ENCODE measurements at places on chromosomes 5 and 9.

GRCh38 chr5:155258161-155258560 lies 244.6 kb downstream of the KIF4B start:
- no peak for DNase-seq

DNA sequence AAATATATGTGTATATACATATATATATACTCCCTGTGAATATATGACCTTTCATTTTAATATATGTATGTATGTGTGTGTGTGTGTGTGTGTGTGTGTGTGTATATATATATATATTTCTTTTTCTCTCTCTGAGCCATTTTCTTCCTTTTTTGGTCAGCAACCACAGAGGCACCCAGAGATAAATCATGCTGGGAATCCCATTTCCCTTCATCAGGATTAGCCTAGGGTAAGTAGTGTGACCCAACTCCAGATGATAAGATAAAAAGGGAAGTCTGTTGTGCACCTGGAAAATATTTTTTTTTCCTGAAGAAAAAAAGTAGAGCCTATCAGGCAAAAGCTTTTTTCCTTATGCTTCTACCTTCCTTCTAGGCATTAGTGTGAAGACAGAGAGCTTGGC lies 25.4 kb upstream of the SUB1 start:
- no peak for DNase-seq

GRCh38 chr5:149585910-149586309 lies 4.6 kb downstream of the ARHGEF37 start:
- no peak for DNase-seq

GRCh38 chr5:168377525-168377924 lies 86.1 kb downstream of the WWC1 start:
- no peak for DNase-seq

- DNase-seq, result no peak
Measured at GRCh38 chr5:41457094-41457493, 53.3 kb downstream of the PLCXD3 start.

- DNase-seq, result no peak
Measured at GRCh38 chr9:108582726-108583125, 273.1 kb downstream of the ACTL7B start.

DNA sequence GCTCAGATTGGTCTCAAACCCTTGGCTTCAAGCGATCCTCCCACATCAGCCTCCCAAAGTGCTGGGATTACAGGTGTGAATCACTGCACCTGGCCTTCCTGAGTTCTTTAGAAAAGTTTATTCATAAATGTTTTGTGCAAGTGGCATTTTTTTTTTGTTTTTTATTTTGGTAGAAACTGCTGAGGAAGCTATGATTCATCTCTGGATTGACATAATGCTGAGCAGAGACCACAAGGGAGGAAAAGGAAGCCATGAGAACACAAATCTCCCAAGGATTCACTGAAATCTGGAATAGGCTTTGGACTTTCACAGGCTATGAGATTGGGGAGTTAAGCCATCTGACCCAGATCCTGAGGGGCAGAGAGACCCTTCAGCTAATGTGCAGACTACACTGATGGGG lies 3.4 kb upstream of the SLC46A2 start:
- no peak for DNase-seq

DNA sequence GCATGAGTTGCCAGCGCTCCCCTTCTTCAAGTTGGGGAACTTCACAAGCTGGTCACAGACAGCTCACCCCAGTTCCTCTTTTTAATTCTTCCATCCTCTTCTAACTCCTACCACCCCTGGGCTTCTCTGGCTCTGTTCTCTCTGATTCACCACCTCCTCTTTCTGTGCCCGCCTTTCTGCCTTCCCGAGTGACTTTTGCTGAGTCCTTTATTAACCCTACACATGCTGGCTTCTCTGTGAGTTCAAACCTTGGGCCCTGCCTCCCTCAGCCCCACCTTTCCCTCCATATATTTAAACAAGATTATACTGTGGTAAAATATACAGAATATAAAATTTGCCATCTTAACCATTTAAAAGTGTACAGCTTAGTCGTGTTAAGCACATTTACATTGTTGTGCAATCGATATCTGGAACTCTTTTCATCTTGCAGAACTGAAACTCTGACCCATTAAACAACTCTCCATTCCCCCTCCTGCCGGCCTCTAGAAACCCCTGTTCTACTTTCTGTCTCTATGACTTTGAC lies 32.0 kb downstream of the SLC46A2 start:
- DNase-seq, result no peak

GRCh38 chr9:130872093-130872492 lies 24.5 kb downstream of the QRFP start:
- no peak for DNase-seq

DNA sequence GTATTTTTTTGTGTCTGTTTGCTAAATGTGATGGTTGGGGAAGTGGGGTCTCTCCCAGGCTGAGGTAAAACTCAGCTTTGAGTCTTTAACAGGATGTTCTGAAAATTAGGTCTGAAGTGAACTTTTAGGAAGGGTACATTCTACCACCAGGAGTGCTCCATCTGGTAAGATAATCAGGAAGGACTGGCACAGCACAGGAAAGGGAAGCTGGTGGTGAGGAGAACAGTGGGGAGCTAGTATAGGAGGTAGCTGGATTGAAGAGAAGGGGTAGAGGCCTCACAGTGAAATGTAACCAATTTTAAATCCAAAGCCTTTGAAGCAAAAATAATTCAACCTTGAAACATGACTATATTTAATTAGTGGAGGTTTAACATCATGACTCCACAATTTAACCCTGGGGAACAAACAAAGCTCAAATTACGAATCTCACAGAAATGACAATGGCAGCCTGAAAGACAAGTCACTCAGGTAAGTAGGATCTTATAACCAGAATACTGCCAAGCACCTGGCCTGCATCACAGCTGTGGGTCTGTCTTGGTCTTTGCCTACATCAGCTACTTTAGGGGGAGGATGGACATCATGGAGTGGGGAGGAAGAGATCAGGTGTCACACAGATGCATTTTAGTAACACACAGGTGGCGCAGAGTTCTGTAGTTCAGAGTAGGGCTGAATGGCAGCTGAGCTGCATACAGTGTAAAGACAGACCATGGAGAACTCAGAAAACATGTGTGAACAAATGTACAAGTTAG lies 445.3 kb downstream of the DMRT2 start:
- no peak for DNase-seq

DNA sequence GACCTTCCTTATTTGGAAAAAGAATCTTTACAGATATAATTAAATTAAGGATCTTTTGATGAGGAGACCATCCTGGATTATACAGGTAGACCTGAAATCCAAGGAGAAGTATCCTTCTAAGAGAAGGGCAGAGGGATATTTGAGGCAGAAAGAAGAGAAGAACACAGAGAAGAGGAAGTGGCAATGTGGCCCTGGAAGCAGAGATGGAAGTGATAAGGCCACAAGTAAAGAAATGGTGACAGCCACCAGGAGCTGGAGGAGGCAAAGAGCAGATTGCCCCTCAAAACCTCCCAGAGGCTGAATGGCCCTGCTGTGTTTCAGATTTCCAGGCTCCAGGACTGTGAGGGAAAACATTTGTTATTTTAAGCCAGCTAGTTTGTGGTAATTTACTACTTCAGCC lies 93.0 kb upstream of the ANKRD55 start:
- DNase-seq, result no peak

GRCh38 chr5:95759634-95760033 lies 28.5 kb downstream of the RHOBTB3 start:
- DNase-seq, result no peak

DNA sequence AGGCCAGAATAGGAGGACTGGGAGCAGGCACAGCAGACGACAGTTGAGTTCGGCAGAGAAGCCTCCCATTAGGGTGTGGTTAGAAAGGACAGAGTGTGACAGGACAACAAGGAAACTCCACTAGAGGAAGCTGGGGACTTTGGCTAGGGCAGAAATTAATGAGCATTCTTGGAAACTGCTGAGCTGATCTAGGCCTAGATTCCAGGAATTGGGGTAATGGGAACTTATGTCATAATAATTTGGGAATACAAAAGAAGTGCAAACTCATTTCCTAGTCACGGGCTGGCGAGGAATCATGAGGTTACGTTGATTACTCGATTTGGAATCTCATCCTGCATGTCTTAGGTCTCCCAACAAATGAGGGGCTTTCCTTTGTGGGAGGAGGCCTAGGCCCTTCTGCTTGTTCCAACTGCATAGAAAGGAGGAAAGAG lies 144.6 kb upstream of the RPS23 start:
- no peak for DNase-seq

- no peak for DNase-seq
Measured at GRCh38 chr9:135776893-135777622, 75.1 kb downstream of the KCNT1 start.

DNA sequence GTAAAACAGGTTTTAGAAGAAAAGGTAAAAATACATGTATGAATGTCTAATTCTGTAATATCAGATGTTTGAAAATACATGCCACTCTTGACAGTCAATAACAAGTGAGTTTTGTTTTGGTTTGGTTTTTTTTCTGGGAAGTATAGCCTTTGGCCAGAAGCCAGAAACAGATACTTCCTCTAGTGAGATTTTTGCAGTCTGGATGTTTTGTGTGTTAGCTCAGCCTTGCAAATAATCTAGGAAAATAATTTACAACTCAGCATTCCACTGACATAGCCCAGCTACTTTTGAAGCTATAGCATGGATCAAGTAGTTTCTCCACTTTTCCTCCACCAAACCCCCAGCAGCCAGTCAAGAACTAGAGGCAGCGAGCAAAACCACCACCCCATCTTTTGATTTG lies 56.7 kb downstream of the SLC1A1 start:
- DNase-seq, result no peak

GRCh38 chr5:172616730-172617129 lies 24.3 kb upstream of the NEURL1B start:
- DNase-seq, result no peak

- no peak for DNase-seq
Measured at GRCh38 chr5:176342158-176342483, 19.4 kb downstream of the KIAA1191 start.

DNA sequence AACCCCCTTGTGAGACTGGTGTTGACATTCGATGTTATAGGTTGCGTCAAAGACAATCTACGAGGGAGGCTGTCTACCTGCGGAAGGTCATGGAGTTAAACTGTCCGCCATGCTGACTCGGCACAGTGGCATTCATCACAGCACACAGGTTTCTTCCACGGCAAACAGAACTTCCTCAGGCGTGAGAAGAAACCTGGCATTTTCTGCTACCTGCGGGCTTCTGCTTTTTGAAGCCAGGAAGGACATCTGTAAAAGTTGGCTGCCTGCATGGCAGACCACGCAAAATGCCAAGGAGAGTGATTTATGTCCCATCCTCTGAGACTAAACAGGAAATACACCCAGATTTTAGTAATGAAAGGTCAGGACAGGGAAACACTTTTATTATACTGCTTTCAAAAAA lies 809.8 kb upstream of the NUDT12 start:
- no peak for DNase-seq

GRCh38 chr9:101027733-101028345 lies 688 bp upstream of the PLPPR1 start:
- DNase-seq, result no peak

GRCh38 chr5:98779264-98779877 lies 5.9 kb downstream of the RGMB start:
- no peak for DNase-seq

- no peak for DNase-seq
Measured at GRCh38 chr5:97071101-97071500, 71.3 kb downstream of the LIX1 start.

DNA sequence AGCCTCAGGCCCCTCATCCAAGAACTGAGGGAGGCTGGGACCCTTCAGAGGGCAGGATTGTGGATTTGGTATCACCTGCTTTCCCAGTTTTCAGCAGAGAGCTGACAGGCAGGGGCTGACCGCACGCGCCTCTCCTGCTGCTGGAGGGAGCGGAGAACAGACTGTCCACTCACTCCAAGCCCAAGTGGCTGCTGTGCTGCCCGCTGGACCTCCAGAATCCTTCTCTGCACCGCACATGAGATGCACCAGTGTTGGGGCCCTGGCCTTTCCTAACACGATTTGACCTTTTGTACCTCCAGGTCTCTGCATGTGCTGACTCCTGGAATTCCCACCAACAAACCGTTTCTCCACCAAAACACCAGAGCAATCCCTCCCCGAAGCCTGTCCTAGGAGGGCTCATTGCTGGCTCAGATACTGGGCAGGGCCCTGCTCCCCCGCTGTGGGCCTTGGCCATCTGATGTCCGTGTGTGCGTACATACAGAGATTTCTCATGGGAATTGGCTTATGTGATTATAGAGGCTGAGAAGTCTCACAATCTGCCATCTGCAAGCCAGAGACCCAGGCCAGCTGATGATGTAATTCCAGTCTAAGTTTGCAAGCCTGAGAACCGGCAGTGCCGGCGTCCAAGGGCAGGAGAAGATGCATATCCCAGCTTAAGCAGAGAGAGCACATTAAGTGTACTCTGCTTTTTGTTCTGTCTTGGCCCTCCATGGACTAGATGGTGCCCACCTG lies 141.7 kb downstream of the GADD45G start:
- DNase-seq, result no peak

GRCh38 chr9:75085640-75086039 lies 2.3 kb downstream of the NMRK1 start:
- no peak for DNase-seq

- no peak for DNase-seq
Measured at GRCh38 chr5:14672082-14672481, 7.6 kb downstream of the OTULIN start.

GRCh38 chr5:10591159-10591558 lies 27.3 kb downstream of the ANKRD33B start:
- DNase-seq, result no peak

DNA sequence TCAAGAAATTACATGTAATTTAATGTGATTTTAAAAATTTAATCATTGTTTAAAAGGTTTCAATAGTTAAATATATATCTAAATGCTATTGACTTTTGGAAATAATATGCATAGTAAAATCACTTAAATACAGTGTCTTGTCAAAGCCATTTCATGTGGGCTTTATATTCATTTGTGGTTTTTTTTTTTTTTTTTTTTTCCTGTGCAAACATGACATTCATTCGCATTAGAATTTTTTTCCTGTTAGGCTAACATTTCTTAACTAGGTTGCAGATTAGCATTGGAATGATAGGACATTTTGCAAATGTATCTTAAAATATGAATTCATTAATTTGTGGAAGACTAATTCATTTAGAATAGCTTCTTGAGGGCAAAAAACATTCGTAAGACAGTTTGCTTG lies 149.8 kb downstream of the PBX3 start:
- DNase-seq, result no peak

- no peak for DNase-seq
Measured at GRCh38 chr9:127015921-127016512, 101.4 kb downstream of the RALGPS1 start.

DNA sequence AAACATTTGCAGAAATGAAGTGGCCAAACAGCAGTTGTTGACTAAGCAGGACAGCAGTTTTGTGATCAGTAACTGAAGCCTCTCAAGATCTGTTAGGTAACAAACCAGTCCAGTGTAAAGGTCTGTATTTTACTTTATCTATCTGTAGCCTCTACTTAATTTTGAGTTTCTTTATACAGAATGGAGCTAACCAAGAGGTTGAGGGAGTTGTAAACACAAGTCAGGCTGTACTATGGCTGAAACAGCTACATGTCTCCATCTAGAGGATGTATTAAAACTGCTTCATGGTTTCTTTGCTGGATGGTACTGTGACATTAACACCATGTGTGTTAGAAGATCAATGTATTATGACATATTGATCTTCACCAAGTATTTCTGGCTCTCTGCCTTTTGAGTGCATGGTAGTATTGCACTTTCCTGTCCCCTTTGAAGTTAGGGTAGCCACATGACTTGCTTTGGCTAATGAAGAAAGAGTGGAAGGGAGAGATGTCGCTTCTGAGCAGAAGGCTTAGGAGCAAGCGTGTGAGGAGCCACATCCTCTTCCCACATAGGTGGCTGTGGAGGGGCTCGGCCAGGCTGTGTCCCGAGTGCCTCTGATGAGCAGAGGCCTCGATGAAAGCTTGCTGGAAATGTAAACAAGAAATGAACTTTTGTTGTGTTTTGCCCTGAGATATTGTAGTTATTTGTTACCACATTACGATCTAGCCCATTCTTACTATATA lies 105.6 kb upstream of the PCA3 start:
- DNase-seq, result no peak

All from activated T-cell treated with anti-CD3 and anti-CD28 coated beads, Interleukin-2, amount 50 U/mL, for 4 hours (primary cell).